ENCODE measurements at places on chromosomes 3 and 15. TPM values are rescaled to one million over a fixed set of nuclear protein-coding genes. Genes with fewer than 3 reads are reported as not detected.

Gene DNAJB8
- total RNA-seq: not detected

Gene TAGLN3
- total RNA-seq: 17.8 TPM

Gene MLF1
- total RNA-seq: 11.2 TPM

Gene MYL3
- 3.9 TPM for total RNA-seq

Gene SH3GL3
- 0.54 TPM for total RNA-seq

Gene RLBP1
- total RNA-seq: not detected

Gene MAP1A
- 61.2 TPM for total RNA-seq

Gene PRSS50
- total RNA-seq: 1.1 TPM
